ENCODE measurements at places on chromosomes 7 and 10. TPM values are rescaled to one million over a fixed set of nuclear protein-coding genes. Genes with fewer than 3 reads are reported as not detected.

DNA sequence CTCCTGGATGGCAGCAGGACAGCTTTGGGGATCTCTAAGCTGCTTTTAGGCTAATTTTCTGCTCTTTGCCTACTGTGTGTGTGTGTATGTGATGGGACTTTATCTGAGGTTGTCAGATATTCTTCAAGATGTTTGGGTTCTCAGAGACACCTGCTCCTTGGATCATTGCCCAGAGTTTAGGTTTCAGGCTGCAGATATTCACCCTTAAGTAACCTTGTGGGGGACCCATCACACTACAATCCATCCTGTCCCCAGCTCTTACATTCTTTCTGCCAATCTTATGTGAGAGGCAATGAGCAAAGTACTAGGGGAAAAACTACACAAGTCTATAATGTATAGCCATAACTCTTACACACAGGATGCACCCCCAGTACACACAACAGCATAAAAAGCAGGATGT, 263.0 kb upstream of the ZWINT start:
- H3K4me1 ChIP-seq: no peaks in the 10 kb centered on the region
- no peak for DNase-seq
- no peak overlapping the region for H3K27ac ChIP-seq
- no peak overlapping the region for H3K4me3 ChIP-seq

DNA sequence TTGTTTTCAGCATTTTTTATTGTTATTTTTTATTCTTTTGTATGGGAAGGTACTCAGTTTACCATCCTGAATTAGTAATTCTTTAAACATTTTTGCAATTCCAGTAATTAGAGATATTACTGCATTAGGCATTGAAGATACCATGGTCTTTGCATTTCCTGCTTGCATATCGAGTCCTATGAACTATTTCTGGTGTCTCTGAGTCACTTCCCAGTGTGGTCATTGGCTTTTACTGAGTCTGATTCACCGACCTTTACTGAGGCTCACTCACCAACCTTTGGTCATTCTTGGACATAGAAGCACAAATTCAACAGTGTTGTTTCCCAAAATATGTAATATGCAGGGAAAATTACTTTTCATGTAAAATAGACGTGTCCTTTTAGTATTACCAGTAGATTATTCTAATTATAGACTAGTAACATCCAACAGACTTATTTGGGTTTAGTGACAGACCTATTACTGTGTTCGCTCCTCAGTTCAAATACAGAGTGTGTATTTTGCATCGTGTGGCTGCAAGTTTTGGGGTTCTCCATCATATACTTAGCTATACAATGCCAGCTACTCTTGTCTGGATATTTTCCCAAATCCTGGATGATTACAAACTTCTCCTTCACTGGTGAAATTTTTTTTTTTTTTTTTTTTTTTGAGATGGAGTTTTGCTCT, 180.7 kb upstream of the PRSS1 start:
- no peak for DNase-seq
- peaks cover 7% of the 10 kb centered on the region for H3K27me3 ChIP-seq
- no peaks in the 10 kb centered on the region for H3K4me1 ChIP-seq
- H3K36me3 ChIP-seq: no peaks in the 10 kb centered on the region

Gene DCLRE1C
- 21.0 TPM for total RNA-seq

Gene EVX1
- not detected for total RNA-seq

Gene COL28A1
- not detected for total RNA-seq

Gene OR2A5
- not detected for total RNA-seq

Gene WDR86
- total RNA-seq: not detected
